ENCODE measurements at places on chromosomes 2 and 18.

DNA sequence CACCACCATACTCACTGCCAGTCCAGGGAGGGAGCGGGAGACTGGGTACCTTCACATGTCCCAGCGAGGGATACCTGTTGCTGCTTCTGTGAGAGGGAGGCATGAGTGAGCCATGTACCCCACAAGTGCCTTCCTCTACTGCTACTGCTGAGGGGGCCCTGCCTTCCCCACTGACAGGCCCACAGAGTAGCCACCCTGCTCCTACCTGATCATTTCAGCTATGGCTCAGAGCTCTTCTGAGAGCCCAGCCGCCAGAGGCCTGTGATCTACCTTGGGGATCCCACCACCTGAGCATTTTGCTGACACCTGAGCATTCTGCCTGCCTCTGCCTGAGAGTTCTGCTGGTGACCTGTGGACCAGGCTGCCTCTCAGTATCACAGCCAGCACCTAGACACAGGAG lies 137.6 kb downstream of the FSIP2 start:
- DNase-seq = no peak

GRCh38 chr2:49931241-49931640 lies 776.9 kb upstream of the FSHR start:
- peak; percentile 81 for DNase-seq

DNA sequence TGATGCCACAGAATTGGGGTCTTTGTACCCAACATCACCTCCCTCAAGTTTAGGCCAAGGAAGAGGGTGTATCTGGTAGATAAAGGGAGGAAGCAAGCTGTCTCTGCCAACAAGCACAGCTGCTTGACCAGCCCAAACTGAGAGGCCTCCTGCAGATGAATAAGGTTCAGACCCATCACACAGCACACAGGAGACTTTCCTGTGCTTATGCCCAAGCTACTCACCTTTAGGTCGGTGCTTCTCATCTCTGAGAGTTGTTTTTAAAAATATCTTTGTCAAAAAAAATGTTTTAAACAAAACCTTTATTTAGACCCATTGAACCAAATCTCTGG lies 24.7 kb upstream of the SP3 start:
- DNase-seq = no peak

GRCh38 chr2:36300697-36301096 lies 54.9 kb upstream of the CRIM1 start:
- DNase-seq = no peak

DNA sequence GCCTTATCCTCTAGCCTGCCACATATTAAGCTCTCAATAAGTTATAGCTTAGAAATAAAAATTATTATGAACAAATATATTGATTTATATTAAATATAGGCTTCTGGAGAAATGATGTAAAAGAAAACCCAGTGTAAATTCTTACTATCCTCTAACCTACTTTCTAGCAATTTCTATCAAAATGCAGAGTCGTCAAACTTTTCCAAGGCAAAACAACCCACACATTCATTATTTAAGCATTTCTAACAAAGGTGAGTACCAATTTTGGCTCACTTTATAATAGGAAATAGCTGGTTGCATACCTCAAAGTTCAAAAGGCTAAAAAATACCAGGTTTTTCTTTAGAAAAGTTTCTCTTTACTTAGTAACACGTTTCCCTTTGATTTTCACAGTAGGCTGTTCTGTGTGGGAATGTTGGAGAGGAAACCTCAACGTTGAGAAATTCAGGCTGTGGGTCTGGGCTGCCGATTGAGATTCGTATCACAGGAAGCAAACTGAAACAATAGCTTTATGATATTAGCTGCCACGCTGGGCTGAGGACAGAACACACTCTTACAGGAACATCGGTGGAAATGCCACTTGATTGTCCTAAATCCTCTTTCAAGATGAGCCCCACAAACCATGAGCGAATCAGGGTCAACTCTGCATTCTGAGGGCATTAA lies 53.0 kb downstream of the EPAS1 start:
- no peak for DNase-seq

DNA sequence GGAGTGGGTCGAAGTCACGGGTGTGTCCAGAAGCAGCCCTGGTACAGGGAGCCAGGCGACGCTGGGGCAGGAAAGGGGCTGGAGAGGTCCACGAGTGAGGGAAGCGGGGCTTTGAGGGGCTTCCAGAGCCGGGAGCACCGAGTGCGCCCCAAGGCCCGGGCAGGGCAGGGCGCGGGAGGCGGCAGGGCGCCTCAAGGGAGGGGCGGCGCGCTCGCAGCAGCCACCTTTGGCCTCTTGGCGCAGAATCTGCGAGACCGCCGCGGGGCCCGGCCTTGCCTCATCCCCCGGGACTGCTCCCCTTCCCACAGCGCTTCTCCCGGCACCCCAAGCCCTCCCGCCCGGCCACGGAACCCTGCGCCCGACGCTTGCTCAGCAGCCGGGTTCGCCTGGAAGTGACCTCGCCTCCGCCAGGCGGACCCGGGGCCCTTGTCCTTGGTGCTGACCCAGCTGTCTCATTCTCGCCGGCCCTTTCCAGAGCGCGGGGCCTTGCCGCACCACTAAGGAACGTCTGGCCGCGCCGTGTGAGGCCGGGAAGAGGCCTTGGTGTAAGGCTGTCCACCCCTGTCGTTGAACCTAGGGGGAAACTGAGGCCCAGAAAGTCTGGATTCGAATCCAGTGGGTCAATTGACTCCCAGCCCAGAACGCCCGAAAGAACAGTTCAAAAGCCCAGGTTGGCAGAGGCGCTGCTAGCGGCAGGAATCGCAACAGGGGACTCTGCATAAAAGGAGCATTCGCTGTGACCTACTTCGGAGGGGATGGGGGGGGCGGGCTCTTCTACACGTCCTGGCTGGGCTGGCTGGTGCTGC lies 584 bp upstream of the DNER start:
- peak; percentile 18 for DNase-seq

GRCh38 chr2:33796511-33796910 lies 197.4 kb upstream of the FAM98A start:
- no peak for DNase-seq

DNA sequence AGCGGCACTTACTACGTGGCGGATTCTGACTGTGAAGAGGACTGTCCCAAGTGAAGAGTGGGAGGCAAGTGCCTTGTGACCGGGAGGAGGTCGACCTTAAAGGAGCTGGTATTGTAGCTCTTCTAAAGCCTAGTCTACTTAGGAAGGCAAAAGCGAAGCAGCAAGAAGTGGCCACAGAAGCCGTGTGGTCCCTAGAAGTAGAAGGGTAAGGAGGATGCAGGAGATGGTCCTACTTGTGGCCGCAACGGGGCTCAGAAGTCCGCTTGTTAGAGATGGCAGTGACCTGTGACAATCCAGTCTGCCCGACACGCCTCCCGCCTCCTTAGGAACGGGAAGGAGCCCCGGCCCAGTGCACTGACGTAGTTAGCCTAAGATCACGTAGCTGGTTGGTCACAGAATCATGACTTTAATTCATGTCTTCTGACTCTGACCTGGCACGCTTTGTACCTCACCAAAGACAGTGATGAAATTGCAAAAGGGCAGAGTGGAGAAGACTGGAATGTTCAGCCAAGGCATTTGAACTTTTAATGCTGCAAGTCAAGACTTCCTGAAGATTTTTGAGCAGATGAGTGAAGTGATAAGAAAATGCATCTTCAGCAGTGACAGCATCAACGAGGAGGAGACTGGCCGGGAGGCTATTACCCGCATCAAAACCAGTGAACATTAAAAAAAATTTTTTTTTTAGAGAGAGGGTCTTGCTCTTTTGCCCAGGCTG lies 749 bp upstream of the EIF2AK3 start:
- peak; percentile 98 for DNase-seq

DNA sequence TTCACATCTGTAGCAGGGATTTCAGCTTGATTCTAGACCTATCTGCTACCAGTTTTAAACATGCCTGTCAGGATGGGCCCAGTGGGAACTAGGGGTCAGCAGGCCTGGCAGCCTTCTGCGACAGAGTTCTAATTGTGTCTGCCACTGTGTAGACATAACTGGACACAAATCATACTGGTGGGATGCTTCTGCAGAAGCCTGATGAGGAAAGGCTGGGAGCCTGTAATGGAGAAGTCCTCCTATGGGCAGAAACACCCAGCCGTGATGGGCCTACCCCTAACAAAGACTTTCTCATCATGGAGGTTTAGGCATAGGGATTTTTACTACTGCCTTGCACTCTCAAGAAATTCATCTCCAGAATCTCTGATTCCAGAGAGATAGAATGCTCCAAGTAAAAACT lies 166.9 kb downstream of the PDE11A start:
- no peak for DNase-seq

DNA sequence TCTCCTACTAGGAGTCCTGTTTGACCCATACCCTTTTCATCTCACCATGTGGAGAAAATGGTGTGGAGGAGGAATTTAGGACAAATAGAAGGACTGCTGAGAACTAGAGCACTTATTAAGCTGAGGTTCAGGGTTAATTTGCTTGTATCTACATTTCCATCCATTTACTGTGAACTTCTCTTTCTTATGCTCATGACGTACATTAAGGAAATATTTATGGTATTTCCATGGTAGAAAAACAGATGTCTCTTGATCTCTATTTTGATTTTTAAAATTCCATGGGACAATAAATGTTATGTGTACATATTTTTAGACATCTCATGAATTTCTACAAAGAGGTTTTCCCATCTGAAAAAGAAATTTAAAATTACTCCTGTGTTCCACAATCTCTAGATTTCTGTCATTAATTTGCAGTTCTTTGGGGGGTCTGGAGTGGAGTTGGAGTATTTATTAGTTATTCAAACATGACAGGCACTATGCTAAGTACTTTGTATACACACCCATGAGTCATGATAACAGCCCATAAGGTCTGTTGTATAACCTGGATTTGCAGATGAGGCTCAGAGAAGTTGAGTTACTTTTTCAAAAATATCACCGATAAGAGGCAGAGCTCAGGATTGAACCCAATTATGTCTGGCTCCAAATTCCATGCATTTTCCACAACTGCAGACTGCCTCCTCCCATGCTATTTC lies 112.6 kb downstream of the COPS8 start:
- DNase-seq = no peak

DNA sequence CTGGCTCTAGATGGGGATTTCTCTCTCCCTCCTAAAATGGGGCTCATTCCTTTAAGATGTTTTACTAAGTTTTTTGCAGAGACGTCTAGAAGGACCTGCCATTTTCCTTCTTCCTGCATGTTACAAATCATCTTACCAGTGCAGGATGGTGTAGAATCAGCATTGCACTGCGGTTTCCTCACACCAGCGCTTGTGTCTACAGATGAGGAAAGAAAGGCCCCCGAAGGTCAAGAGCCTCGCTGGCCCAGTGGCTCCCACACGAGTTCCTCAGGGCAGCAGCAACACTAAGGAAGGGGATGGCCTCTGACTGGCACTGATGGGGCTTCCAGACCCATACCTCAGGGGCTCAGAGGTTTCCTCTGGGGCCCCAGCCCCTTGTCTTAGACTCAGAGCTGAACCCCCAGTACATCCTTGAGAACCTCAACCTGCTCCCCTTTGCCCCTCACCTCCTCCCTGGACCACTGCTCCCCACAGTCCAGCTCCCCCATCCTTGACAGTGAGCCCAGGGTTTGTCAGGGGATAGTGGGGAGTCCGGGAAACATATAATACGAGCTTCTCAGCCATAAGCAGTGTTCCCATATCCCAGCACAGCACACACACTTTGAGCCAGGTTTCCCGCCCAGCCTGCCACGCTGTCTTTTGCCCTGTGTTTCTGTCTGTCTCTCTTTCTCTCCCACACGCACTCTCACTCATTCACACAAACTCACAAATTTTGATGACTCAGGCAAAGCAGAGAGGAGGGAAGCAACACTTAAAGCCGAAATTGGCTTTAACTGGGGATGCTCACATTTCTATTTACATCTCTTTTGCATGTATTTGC lies 29.4 kb downstream of the ZFP36L2 start:
- no peak for DNase-seq

- peak; percentile 94 for DNase-seq
Measured at GRCh38 chr2:25473758-25474340, 132.1 kb upstream of the DNMT3A start.

DNA sequence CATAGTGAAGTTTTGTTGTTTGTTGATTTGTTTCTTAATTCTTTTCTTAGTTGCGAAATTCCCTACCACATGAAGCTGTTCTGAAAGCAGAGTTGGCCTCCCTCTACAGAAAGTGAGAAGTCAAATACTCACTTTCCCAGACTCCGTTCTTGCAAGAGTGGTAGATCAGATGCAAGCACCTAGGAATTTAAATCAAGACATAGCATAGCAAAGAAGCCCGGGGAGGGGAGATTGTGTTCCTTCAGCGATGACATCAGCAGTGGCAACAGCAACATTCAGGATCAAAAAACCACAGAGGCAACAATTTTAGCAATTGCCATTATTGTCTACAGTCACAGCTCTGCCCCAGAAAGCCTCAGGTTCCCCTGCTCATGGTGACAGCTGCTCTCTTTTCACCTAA lies 580.0 kb downstream of the RNF144A start:
- no peak for DNase-seq

- DNase-seq = no peak
Measured at GRCh38 chr18:38305961-38306360, 740.4 kb upstream of the CELF4 start.

GRCh38 chr2:66198873-66199272 lies 236.1 kb upstream of the MEIS1 start:
- no peak for DNase-seq

GRCh38 chr2:43743706-43744105 lies 30.1 kb upstream of the DYNC2LI1 start:
- peak; percentile 86 for DNase-seq

DNA sequence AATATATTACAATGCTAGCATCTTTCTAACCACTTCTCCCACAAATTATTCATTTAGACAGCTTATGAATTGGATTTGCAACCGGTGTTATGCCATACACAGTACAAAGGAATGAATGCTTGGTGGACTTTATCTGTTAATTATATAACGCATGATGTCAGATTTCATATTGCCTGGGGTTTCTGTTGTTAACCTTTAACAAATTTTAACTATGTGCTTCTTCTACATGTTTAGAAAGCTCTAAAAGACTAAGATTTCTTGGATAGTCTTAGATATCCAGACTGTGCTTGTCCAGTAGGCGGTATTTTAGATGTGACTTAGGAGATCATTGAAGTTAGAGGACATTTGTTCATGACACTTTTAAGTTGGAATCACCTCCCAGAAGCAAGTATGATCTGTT lies 976.3 kb downstream of the TMEM182 start:
- DNase-seq = peak; percentile 68

DNA sequence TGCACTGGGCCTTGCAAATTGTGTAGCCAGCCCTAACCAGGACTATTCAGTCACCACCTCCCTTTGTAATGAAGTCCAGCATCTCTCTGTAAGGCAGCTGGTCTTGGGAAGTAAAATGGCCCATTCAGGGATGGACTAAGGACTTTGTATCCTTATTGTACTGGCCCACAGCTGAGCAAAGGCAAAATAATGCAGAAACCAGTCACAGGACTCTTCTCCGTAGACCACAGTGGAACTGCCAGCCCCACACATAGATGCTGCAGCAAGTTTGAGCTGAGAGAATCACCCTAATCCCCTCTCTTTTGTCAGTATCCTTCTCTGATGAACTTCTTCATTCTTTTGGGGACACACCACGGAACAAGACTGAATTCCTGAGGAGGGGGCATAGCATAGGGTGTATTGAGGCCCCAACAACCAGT lies 73.6 kb upstream of the RTN4 start:
- no peak for DNase-seq

Data from renal cortical epithelial cell (primary cell).